ENCODE measurements at places on chromosomes 2 and 18.
A peak's percentile ranks its signal among the peaks of the same experiment; 100 is the strongest.

GRCh38 chr18:46260016-46260878, 156.1 kb downstream of the HAUS1 start:
- no peak for DNase-seq

GRCh38 chr2:144890828-144891227, 370.9 kb upstream of the ZEB2 start:
- no peak for DNase-seq

GRCh38 chr2:108316033-108316432, 27.3 kb downstream of the SULT1C2 start:
- DNase-seq: no peak

GRCh38 chr2:172374318-172375240, 52.8 kb upstream of the ITGA6 start:
- no peak for DNase-seq

- no peak for DNase-seq
Observed at GRCh38 chr2:191844706-191845105, 2.2 kb downstream of the CAVIN2 start.

DNA sequence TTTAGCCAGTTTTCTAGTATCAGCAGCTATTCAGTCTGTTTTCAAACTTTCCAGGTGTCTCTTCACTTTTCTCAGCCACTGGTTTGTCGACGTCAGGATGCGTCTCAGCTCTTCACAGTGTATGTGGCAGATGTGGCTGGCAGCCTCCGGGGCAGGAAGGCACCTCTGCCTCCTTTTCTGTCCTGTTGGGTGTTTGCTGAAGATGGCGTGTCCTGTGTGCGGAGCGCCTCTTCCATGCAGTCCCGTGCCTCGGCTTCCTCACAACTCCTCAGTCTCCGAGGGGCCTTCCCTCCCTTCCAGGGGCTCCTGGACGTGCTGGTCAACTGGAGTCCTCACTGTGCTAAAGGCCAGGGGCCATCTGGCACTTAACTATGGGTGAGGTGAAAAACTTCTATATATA, 65.4 kb upstream of the PXDN start:
- no peak for DNase-seq

- DNase-seq: no peak
Observed at GRCh38 chr2:59027320-59027719, 786.2 kb upstream of the FANCL start.

DNA sequence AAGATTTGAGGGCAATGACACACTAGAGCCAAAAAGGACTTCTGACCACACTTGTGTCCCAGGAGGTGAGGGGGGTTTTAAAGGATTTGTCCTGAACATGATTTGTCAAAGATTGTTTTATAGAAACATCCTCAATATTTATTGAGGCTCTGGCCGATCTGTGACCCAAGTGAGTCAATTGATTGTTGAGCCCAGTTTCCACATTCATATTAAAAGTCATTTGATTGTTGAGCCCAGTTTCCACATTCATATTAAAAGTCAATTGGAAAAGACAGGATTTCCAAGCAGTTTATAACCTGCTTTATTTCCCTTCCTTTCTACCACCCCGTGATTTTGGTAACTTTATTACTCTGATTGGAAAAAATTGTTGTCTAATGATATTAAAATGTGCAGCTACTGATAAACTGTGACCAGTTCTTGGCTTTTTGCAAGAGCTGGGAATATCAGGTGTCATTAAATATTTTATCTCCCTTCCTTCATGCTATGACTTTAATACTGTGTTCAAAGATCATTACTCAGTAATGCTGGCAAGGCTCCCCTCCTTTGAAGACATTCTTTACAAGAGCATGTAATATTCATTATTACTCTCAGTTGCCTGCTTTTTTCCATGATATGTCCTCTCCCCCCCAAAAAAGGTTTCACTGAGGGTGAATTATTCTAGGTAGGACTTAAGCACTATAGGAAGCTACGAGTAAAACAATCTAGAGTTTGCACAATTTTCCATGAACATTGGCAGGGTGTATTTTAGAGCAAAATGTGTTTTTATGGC, 75.3 kb downstream of the HRH4 start:
- DNase-seq: no peak

DNA sequence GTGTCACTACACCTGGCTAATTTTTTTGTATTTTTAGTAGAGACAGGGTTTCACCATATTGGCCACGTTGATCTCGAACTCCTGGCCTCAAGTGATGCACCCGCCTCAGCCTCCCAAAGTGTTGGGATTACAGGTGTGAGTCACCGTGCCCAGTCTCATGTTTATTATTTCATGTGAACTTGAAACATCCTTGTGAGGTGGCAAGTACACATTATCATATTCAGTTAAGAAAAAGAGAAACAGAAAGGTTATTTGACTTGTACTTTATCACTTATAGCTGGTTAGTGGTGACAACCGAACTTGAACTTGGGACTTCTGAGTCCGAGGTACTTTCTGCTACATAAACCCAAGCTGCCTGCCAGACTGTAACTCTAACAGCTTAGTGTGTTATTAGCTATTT, 24.4 kb downstream of the ABHD3 start:
- DNase-seq: no peak

- no peak for DNase-seq
Observed at GRCh38 chr18:22219568-22220355, 50.4 kb downstream of the GATA6 start.

GRCh38 chr2:58800881-58801280, 559.8 kb upstream of the FANCL start:
- no peak for DNase-seq

DNA sequence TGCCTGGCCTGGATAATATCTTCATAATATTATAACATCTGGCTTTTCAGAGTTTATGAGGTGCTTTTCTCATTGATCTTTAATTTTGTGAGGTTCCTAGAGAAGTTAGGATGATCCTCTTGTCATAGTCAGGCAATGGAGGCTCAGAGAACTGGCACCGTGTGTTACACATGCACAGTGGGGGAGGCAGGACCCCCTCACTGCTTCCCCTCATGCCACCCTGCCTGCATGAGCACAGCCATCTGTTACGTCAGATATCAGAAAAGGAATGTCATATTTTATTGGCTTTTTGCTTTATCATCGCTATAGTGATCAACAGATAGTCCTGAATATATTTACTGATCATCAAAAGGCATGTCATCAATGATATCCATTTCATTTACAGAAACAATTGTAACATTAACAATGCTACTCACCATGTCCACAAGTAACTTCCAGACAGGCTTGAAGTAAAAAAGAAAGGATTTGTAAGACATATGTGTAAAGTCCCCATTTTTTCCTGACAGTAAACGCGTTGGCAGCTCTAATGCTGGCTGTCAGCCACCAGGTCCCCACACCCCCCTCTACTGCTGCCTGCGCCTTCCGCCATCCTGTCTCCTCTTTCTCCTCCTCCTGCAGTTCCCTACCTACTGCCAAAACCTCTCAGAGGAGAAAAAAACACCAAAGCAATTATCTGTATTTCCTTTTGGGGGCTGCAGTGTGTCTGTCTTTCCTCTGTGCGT, 18.8 kb downstream of the ENOSF1 start:
- DNase-seq: no peak

- DNase-seq: no peak
Observed at GRCh38 chr18:41647914-41648313, 307.1 kb upstream of the PIK3C3 start.

- no peak for DNase-seq
Observed at GRCh38 chr18:3611313-3612090, 161.5 kb downstream of the TGIF1 start.

GRCh38 chr2:152396763-152397162, 61.8 kb downstream of the FMNL2 start:
- DNase-seq: no peak

GRCh38 chr18:12883372-12883683, 709 bp downstream of the PTPN2 start:
- peak; percentile 15 for DNase-seq

DNA sequence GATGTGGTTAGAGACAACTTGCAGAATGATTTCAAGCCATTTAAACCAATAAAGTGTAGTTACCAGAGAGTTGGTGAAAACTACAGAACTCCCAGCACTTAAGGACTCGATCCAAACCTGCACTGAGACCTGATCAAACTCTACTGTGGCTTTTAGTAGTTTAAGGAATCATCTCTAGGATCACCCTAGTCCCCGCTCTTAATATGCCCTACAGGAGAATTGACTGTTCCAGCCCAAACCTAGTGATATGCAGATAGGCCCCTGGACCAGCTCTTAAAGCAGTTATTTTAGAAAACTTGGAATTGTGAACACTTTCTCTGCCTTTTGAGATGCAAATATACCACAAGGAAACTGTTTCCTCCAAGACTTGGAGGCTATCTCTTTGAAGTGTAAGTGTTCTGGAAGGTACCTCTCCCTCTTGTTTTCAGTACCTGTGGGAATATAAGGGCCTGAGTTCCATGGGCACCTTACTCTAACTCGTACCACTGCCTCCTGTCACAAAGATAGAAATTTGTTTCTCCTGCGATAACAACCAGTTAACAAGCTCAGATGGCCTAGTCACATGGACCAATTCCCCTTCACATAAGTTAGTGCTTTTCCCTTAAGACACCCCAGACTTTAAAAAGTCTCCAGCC, 1367.2 kb upstream of the SLC39A10 start:
- no peak for DNase-seq

DNA sequence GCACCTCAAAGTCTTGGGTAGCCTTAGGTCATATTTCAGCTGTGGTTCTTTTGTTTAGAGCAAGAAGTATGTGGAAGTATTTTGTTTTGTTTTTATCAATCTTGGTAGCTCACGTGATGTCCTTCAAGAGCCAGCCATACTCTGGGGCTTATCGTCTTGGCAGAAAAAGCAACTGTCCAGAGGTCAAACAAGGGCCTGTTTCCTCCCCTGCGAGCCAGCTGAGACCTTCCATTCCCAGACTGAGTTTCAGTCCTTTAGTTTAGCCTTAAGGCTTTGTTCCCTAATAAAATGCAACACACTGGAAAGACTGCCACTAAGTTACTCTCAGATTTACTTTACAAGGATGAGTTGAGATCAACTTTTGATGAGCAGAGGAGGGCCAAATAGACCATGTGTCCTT, 63.5 kb downstream of the TXNL1 start:
- DNase-seq: no peak

DNA sequence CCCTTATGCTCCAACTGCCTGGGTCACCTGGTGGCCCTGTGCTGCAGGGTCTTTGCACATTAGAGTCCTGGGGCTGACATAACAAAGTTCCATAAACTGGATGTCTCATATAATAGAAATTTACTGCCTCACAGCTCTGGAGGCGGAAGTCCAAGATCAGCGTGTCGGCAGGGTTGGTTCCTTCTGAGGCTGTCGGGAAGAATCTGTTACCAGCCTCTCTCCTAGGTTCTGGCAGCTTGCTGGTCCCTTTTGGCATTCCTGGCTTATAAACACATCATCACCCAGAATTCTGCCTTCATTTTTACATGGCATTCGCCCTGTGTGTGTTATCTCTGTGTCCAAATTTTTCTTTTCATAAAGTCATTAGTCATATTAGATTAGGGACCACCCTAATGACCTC, 170.5 kb downstream of the NDUFA10 start:
- DNase-seq: no peak

- no peak for DNase-seq
Observed at GRCh38 chr2:38549851-38550250, 52.9 kb downstream of the HNRNPLL start.

DNA sequence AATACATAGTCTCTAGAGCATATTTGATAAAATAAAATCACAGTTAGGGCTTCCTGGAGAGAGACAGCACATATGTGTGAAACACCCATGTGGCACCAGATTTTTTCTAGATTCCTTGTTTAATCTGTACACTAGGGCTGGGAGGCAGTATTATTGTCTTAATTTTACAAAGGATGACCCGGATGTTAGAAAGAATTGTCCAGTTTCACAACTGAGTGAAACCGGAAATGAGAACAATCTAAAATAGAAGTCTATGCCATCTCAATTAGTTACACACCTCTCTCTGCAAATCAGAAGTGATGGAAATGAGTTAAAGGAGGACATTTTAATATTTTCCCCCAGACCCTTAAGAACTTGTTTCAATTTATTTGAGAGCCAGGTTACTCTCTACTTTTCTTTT, 463.7 kb upstream of the DSEL start:
- DNase-seq: no peak

DNA sequence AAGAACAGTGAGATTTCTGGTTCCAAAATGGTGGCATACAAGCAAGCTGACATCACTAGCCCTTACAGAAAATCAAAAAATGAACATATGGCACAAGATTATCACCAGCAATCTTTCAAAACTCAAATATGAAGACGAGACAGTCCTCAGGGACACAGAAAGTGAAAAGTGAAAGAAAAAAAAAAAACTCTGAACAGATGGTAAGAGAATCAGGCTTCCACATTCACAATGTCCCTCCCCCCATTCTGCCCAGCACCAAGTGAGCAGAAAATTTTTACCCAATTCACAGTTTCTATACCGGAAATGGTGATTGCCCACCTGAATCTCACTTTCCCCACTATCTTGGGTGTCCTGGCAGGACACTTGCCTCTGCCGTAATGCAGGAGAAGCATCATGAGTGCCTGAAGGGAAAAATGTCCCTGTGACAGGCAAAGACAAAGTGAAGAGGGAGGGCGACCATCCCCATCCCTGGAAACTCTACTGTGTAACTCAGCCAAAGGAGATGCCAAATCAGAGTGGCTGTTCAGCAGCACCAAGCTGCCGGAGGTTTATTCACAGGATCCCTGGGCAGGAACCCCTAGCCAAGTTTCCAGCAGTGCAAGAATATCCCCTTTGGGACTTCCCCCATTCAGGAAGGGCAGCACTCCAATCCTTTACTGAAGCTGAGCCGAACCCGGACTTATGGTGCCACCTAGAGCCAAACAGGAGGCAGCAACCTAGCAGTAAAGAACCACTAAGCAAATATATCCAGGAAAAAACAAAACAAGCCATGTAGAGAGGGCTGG, 312.2 kb downstream of the LRATD1 start:
- DNase-seq: no peak

DNA sequence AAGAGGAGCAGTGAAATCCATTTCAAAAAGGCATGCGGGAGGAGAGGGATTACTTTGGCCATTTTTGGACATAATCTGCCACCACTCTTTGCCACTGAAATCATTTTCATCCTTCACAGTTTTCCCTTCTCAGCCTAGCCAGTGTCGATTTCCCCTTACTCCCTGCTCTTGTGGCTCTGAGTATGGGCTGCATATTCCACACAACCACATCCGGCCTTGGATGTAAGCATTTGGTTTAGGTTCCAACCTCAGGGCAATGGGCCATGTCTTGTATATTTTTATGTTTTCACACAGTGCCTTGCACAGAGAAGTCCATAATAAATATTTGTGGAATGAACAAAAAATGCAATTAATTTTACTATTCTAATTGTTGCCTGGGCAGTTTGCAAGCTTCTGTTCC, 7.7 kb upstream of the SERPINE2 start:
- DNase-seq: no peak

DNA sequence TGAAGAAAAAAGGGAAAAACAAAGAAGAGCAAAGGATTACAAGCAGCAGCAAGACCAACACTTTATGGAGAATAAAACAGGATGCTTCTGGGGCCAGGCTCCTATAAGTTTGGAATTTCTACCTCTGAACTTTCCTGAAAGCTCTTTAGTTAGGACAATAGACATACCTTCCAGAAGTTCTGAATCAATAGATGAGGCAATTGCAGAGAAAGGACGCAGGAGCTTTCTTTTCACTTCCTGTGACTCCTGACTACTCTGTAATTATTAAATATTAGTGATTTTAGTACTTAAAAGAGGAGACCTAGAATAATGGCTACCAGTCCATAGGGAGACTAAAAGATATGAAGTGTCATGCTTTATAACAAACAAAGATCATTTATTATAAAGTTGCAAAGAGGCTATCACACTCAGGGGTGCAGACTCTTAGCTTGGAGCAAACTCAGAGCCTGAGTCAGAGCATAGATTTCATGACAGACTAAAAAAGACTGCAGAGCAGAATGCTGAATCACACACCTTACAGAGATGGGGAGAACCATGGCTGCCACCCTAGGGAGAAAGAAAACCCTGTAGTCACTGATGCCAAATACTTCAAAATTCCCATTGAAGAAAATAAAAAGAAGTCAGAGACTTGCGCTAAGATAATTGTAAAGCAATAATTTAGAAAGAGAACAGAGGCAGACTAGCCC, 52.5 kb upstream of the FAM136A start:
- DNase-seq: no peak

Data from activated T-helper 9 cell treated with anti-CD3 and anti-CD28 coated beads, Interleukin-2, amount 50 U/mL, for 16 hours (primary cell).